ENCODE measurements at places on chromosomes 12 and 14.
A peak's percentile ranks its signal among the peaks of the same experiment; 100 is the strongest.

DNA sequence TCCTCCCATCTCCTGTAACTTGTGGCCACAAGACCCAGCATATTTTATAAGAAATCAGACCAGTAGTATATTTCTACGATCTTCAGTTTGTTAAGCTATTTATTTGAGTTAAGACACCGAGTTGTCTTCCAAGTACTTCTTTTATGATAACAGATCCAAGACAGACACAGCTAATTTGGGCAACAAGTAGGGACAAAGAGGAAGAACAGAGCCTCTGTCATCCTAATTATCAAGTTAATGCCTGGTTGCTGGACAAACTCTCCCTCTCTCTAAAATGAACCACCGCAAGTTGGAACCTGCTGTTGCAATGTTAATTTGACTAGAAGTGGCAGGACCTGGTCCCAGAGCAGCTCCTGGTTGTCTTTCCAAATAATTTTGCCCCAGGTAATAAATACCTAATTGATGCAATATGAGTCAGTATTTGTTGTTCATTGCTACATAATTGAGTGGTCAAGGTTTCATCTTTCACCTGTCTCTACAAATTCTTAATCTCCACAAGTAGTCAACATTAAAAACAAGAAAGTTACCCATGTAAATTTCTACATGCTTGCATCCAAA lies 323.7 kb downstream of the PAWR start:
- peaks cover 2% of the 10 kb centered on the region for H3K4me1 ChIP-seq
- no peaks in the 10 kb centered on the region for H3K27me3 ChIP-seq
- DNase-seq = no peak
- H3K36me3 ChIP-seq = no peaks in the 10 kb centered on the region

DNA sequence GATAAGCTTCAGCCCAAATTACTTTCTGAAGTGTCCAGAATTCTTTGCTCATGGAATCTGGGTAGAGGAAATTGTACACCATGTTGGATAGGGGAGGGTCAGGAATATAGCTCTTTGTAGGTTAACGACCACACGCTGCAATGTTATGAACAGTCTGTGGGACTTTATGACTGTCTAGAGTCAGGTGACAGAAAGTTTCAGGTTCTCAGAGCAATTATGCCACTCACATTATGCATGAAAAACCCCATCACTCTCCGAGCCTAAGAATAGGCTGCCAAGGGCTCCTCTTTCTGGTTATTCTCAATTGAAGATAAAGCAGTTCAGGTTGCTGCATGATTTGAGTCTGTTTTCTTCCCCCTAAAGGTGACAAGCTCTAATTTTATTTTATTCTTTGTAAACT lies 430.9 kb downstream of the ATP23 start:
- DNase-seq = no peak
- H3K36me3 ChIP-seq = no peaks in the 10 kb centered on the region
- no peak overlapping the region for H3K27ac ChIP-seq
- no peaks in the 10 kb centered on the region for H3K4me1 ChIP-seq
- no peaks in the 10 kb centered on the region for H3K27me3 ChIP-seq

GRCh38 chr14:42299692-42300091 lies 693.0 kb downstream of the LRFN5 start:
- H3K27ac ChIP-seq = no peak overlapping the region
- H3K4me3 ChIP-seq = no peak overlapping the region
- H3K4me1 ChIP-seq = no peaks in the 10 kb centered on the region
- no peak for DNase-seq
- H3K36me3 ChIP-seq = no peaks in the 10 kb centered on the region

- no peaks in the 10 kb centered on the region for H3K27me3 ChIP-seq
- DNase-seq = no peak
- no peaks in the 10 kb centered on the region for H3K4me1 ChIP-seq
- H3K36me3 ChIP-seq = no peaks in the 10 kb centered on the region
Measured at GRCh38 chr12:1918081-1918883, at the start of gene CACNA2D4. TSS of gene CACNA2D4 (minus strand) at chr12:1918652. CDS start at chr12:1918473, 179 bp downstream.

DNA sequence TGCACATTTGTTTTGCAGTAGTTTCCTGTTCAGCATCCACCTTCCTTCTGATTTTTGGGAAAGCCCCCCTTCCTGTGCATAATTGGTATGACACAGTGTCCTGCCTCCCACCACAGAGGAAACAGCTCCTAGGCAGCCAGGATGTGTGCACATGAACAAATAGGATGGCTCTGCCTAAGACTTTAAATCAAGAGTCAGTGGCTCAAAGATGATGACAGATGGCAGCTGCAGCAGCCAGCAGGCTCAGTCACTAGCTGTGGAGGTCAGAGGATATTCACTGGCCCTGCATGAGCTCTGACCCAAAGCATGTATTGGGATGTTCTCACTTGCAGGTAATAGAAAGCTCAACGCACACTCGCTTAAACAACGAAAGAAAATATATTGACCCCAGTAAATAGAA lies 90.3 kb downstream of the KCNK10 start:
- no peaks in the 10 kb centered on the region for H3K36me3 ChIP-seq
- no peaks in the 10 kb centered on the region for H3K27me3 ChIP-seq
- H3K27ac ChIP-seq = no peak overlapping the region
- no peak overlapping the region for H3K4me3 ChIP-seq

DNA sequence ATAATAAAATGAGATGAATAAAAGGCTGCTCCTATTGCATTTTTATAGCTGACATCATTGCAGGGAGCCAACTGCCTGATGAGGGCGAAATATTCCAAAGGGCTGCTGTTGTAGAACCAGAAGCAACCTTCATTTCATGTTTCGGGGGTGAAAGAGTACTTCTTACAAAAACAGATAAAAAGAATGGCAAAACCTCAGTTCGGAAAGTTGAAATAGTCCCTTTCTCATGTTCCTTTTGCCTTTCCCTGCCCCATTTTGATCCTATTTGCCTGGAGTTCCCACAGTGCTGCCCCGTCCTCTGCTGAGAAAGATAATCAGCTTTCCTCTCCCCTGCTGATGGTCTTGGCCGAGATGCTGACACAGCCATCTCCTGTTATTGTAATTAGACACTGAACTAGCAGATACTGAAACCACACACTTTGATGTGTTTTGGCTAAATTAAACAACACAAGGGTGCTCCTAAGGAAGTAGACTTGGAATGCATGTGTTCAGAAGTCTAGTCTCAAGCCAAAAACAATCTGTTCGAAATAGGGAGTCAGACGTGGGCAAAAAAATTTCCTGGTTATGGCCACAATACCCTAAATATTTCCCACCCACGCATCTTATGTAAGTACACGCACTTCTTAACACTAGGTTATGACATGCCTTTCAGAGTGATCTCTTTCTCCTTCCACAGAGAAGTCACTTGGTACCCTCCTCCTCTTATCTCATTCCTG lies 117.2 kb downstream of the PPM1H start:
- DNase-seq = peak; percentile 56
- H3K4me3 ChIP-seq = no peak overlapping the region
- H3K27me3 ChIP-seq = no peaks in the 10 kb centered on the region
- no peak overlapping the region for H3K27ac ChIP-seq

DNA sequence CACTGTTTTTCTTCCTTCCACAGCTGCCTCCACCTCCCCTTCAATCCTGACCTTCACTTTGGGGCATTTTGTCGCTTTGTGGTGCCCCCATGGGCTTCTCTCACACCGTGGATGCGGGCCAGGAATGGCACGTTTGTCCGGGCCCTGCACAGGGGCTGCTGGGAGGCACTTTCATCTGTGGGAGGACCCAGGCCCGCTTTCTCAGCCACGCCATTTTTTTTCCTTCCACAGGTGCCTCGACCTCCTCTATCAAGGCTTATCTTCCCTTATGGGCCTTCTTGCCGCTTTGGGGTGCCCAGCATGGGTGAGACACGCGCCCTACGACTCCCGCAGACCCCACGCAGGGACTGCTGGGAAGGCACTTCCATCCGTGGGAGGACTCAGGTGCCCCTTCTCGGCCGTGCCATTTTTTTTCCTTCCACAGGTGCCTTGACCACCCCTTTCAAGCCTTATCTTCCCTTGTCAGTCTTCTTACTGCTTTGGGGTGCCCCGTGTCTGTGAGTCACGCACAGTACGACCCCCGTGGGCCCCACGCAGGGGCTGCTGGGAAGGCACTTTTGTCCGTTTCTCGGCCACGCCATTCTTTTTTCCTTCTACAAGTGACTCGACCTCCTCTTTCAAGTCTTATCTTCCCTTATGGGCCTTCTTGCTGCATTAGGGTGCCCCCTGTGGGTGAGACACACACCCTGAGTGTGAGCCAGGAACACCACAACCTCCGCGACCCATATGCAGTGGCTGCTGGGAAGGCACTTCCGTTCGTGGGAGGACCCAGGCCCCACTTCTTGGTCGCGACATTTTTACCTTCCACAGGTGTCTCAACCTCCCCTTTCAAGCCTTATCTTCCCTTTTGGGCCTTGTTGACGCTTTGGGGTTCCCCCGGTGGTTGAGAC lies 270.7 kb downstream of the ALG10 start:
- H3K4me1 ChIP-seq = no peaks in the 10 kb centered on the region
- no peak for DNase-seq
- no peaks in the 10 kb centered on the region for H3K27me3 ChIP-seq
- H3K36me3 ChIP-seq = no peaks in the 10 kb centered on the region

- no peak for DNase-seq
- H3K27ac ChIP-seq = no peak overlapping the region
- no peak overlapping the region for H3K4me3 ChIP-seq
- H3K27me3 ChIP-seq = no peaks in the 10 kb centered on the region
- H3K36me3 ChIP-seq = no peaks in the 10 kb centered on the region
- no peaks in the 10 kb centered on the region for H3K4me1 ChIP-seq
Measured at GRCh38 chr14:58730792-58731464, 93.2 kb downstream of the DACT1 start.

- DNase-seq = no peak
- no peaks in the 10 kb centered on the region for H3K4me1 ChIP-seq
- no peaks in the 10 kb centered on the region for H3K27me3 ChIP-seq
Measured at GRCh38 chr14:98733536-98733935, 538.5 kb downstream of the BCL11B start.

DNA sequence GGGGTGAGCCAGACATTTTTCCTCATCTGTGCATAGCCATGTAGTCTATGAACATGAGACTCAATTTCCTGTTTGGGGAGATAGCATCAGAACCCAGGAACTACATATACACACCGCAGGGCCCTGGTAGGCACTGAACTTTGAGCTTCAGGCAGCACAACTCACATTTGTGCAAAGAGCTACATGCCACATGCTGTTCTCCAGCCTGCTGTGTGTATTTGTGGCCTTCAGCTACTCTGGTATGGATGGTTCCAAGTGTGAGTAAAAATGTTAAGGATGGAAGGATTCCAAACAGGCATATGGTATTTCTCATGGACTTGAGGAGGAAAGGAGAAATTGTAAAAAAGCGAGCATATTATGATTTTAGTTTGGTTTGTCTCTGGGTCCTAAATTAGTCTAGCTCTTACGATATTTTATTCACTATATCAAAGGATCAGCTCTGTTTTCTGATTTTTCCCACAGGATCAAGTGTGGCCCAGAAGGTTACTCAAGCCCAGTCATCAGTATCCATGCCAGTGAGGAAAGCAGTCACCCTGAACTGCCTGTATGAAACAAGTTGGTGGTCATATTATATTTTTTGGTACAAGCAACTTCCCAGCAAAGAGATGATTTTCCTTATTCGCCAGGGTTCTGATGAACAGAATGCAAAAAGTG lies 422.4 kb upstream of the OR4E1 start:
- no peaks in the 10 kb centered on the region for H3K4me1 ChIP-seq
- no peak overlapping the region for H3K4me3 ChIP-seq
- no peak for DNase-seq
- H3K27ac ChIP-seq = no peak overlapping the region
- H3K27me3 ChIP-seq = no peaks in the 10 kb centered on the region
- no peaks in the 10 kb centered on the region for H3K36me3 ChIP-seq

DNA sequence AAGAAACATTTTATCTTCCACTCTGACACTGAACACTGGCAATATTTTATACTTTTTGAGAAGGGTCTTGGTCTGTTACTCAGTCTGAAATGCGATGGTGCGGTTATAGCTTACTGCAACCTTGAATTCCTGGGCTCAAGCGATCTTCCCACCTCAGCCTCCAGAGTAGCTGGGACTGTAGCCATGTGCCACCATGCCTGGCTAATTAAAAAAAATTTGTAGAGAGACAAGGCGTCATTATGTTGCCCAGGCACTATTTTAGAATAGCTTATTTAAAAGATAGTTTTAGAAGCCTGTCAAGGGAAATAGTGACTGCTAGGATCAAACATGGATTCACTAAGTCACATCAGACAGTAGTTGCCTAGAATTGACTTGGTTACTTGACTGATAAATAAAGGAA lies 5.9 kb downstream of the ERC1 start:
- H3K27me3 ChIP-seq = no peaks in the 10 kb centered on the region
- H3K36me3 ChIP-seq = no peaks in the 10 kb centered on the region
- no peak overlapping the region for H3K4me3 ChIP-seq
- H3K27ac ChIP-seq = no peak overlapping the region

DNA sequence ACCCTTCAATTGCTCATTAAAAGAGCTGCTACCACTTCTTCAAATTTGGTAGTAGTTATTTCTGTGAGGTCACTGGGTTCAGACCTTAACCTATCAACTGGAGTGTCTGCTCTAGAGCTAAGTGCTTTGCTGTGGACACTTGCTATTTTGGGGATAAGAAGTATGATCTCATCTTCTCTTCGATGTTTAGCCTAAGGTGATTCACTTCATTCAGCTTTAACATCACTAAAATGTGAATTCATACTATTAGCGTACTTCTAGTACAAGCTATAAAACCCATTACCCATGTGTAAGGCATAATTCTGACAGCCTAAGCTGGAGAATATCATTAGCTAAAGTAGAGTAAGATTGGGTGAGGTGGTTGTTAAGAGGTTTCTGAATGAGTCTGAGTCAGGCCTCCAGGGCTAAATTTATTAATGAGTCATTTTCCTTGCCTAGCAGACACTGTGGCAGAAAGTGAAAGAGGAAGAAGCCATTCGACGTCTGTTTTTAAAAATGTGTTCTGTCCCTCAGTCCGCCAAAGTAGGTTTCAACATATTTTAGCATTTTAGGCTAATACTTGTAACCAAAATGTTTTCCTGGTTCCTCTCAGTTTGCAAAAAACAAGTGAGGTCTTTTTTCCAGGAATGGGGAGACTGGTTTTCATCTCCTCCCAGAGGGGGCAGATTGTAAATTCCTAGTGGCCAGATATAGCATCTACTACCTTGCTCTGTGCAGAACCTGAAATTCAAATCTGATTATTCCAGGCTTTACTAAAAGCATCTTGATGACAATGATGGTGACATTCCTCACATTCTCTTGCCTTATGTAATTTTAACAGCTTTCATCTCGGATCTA lies 103.6 kb downstream of the SSPN start:
- no peaks in the 10 kb centered on the region for H3K4me1 ChIP-seq
- H3K4me3 ChIP-seq = no peak overlapping the region
- H3K36me3 ChIP-seq = no peaks in the 10 kb centered on the region
- DNase-seq = peak; percentile 6
- no peaks in the 10 kb centered on the region for H3K27me3 ChIP-seq

GRCh38 chr14:102493585-102493984 lies 16.0 kb downstream of the ANKRD9 start:
- H3K27ac ChIP-seq = no peak overlapping the region
- no peaks in the 10 kb centered on the region for H3K4me1 ChIP-seq
- DNase-seq = no peak
- no peaks in the 10 kb centered on the region for H3K27me3 ChIP-seq
- H3K4me3 ChIP-seq = no peak overlapping the region

DNA sequence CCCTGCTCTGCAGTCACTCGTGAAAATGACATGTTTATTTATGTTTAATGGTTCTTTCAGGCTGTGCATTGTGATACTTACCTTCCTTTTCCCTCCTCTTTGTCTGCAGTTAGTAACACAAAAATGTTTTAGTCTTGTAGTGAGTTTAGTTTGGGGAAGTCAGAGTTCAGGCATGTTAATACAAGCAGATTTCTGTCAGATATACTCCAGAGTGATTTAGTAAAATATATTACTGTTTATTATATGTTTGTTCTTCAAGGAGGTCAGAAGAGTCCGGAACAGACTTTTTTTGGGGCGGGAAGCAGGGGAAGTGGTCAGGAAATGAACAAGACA lies 28.7 kb downstream of the MSRB3 start:
- H3K27ac ChIP-seq = no peak overlapping the region
- DNase-seq = no peak
- no peaks in the 10 kb centered on the region for H3K36me3 ChIP-seq
- no peaks in the 10 kb centered on the region for H3K27me3 ChIP-seq
